ENCODE measurements at places on chromosomes 5 and 9.

DNA sequence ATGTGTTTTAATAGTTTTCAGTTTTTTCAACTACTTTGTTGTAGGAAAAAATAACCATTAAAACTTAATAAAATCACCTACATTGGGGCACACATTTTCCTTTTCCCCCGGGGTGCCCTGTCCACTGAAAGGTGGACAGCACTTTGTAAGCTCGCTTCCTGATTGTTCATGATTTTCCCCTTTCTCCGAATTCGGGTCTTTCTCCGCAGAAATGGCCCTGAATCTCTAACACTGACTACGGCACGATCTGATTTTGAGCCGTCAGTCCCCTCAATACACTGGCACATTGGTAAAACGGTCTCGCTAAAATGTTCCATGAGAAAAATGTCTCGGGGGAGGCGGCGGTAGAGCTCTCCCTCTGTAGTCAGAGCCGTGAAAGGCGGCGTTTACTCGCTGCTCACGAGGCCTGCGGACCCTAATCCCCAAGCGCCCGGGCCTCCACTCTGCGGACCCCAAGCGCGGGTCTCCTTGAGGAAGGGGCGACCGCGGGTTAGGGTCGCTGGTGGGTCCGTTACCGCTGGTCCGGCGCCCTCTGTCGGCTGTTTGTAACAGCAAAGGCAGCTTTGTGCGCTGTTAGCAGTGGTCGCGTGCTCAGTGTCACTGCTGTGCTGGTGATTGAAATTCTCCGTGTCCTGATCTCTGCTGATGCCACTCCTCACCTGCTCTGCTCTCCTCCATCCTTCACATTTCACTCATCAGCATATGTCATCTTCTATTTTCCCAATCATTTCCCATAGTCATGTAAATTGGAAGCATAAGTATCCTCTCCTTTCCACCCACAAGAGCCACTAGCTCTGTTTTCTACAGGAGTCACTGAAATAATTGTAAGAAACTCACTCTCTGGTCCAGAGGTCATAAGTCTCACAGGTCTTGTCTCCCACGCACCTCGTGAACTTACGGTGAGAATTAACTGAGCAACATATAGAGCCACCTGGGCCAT, 10.8 kb upstream of the IFNA2 start:
- peak; percentile 33 for DNase-seq

DNA sequence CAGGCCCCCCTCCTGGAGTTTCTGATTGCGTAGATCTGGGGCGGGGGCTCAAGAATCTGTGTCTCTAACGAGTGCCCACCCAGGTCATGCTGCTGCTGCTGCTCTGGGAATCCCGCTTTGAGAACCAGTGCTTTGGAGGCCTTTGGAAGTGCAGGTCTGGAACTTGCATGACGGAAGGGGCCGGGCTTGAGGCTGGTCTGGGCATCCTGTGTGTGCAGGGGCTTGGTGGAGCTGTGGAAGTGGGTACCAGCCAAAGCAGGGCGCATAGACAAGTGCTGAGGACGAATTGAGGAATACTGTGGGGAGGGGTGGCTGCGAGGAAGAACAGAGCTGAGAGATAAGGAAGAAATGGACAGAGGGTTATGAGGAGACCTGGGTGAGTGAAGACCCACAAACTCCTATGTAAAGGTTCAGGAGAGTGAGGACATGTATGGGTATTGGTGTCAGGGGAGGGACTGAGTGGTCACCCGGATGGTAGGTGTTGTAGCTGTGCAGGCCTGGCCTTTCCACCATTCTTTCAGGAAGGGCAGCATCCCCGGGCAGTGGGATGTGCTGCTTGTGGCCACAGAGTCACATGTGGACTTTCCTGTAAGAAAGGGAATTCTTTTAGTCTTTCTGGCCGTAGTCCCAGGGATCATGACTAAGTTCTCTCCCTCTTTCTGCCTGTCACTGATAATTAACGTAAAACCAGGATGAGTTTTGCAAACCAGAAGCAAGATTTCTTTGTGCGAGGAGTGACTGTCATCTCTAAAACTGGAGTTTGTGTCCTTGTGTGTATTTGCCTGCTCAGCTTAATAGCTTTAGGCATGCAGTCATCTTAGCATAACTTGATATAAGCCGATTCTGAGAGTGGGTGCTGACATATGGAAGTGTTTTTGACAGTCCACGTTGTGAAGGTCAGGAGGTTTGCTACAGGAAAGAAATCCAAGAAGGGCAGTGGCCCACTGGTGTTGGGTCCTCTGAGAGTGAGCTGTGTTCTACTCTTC, 43.3 kb upstream of the TJP2 start:
- DNase-seq = no peak

GRCh38 chr5:78001197-78001596, 225.1 kb upstream of the TBCA start:
- DNase-seq = no peak

GRCh38 chr5:158522776-158523175, 576.9 kb downstream of the EBF1 start:
- DNase-seq = no peak

DNA sequence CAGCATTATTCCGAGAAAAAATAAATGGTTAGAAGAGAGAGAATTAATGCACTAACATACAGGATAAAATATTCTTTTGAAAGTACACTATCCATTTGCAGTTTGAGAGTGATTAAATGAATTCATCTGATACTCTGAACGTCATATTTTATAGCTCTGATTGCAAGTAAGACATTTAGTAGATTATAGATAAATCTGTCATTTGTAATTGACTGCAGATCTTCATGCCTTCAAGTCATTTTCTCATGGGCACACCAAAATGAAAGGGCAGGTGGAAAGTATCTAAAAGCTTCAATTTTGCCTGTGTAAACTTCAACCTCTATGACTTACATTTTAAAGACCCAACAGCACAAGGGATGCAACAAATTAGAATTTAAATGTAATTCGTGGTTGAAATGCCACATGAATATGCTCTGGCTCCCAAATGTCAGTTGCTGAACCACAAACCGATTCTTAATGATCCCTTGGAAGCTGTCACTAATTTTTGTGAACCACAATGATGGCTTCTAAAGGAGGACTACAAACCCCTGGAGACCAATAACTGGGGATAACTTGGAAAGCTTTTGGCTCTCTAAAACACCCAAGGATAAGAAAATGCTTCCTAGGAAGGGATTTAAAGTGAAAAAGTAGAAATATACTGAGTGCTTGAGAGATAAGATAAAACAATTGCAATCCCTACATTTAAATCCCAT, 3.9 kb downstream of the TYRP1 start:
- DNase-seq = no peak

- no peak for DNase-seq
These were observed 128.8 kb downstream of the ROR2 start for GRCh38 chr9:91820949-91821880.

- DNase-seq = no peak
These were observed 33.4 kb downstream of the GIN1 start for GRCh38 chr5:103086547-103086946.

DNA sequence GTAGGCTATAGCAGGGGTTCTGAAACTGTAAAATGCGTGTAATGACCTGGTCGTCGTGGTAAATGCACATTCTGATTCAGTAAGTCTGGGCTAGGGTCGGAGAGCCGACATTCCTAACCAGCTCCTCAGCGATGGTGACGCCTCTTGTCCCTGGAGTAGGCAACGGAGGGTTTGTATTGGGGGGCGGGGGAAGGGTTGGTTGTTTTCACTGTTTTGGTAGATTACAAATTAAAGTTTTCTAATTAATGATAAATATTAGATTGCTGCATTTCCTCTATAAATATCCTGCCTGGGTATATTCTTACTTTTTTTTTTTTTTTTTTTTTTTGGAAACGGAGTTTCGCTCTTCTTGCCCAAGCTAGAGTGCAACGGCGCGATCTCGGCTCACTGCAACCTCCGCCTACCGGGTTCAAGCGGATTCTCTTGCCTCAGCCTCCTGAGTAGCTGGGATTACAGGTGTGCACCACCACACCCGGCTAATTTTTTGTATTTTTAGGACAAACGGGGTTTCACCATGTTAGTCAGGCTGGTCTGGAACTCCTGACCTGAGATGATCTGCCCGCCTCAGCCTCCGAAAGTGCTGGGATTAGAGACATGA, 566 bp upstream of the ALDH7A1 start:
- DNase-seq = no peak

DNA sequence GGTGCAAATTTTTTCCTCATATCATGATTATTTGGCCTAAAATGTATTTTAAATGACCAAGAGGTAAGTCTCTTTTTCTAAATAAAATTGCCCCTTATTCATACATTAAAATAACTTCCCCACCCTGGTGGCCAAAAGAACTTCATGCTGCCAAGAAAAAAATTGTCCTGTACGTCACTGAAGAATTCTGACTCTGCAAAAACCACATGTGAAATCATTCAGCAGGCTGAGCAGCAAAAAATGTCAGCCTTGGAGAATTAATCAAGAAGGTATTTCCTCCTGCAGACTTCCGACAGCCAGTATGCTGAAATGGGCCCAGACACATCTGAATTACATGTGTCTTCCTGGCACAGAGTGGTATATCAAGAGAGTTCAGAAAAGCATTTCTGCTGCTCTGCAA, 94.6 kb upstream of the HMHB1 start:
- DNase-seq = no peak

DNA sequence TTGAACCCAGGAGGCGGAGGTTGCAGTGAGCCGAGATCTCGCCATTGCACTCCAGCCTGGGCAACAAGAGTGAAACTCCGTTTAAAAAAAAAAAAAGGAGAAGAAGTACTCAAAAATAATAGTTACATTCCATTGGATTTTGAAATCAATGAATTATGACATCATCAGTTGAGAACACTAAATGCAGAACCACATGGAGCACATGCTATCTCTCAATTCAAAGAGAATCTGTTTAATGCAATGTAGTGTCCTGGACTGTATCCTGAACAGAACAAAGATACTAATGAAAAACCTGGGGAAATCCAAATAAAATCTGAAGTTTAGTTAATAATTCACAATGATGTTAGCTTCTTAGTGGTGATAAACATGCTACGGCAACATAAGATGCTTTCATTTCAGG, 20.3 kb downstream of the CDC14B start:
- DNase-seq = no peak

DNA sequence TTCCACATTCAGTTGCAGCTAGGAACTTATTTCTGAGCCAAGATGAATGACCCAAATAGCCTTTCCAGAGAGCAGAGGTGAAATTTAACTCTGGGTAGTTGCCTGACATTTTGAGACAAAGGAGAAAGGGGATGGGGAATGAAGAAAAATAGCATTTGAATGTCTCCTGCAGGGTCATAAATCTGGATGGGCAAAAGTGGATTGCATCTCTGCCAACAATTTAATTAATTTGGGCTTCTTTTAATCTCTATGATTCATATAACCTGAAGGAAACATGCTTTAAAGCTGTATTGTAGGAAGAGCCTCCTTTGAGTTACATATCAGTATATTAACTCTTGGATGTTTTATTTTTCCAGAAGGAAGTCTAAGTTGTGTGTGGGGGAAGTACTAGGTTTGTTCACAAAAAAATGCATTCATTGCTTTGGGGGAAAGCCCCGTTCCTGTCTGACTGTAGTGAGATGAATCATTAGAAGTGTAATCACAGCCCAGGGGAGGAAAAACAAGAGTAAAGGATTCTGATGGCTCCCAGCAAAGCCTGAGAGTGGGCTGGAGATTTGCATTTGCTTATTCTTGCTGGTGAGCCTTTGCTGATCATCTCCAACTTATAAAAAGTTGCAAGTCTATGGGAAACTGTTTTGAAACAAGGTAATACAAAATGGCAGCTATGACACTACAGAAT, 133.0 kb upstream of the IQGAP2 start:
- DNase-seq = no peak

DNA sequence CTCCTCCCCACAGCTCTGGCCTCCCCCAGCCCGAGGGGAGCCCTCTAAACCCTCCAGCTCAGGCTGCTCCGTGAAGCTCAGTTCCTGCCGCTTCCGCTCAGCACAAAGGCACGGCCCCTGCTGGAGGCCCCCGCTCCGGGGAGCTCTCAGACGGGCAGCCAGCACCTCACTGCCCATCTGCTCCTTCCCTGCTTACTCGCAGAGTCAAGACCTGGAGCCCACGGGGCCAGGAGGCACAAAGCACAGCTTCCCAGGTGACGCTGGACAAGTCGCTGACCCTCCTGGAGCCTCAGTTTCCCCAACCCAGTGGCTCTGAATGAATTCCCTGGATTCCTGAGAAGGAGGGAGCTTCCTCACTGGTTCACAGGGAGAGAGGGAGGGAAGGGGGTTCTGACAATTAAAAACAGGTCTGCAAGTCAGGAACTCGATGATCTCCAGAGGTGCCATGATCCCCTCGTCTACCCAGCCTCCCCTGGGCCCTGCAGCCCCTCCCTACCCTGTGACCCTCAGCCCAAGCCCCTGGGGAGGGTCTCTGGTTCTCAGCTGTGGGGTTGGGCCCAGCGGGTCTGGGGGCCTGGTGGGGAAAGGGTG, 36.2 kb downstream of the VAV2 start:
- no peak for DNase-seq

- no peak for DNase-seq
These were observed 31.0 kb downstream of the ALG2 start for GRCh38 chr9:99190597-99191283.

DNA sequence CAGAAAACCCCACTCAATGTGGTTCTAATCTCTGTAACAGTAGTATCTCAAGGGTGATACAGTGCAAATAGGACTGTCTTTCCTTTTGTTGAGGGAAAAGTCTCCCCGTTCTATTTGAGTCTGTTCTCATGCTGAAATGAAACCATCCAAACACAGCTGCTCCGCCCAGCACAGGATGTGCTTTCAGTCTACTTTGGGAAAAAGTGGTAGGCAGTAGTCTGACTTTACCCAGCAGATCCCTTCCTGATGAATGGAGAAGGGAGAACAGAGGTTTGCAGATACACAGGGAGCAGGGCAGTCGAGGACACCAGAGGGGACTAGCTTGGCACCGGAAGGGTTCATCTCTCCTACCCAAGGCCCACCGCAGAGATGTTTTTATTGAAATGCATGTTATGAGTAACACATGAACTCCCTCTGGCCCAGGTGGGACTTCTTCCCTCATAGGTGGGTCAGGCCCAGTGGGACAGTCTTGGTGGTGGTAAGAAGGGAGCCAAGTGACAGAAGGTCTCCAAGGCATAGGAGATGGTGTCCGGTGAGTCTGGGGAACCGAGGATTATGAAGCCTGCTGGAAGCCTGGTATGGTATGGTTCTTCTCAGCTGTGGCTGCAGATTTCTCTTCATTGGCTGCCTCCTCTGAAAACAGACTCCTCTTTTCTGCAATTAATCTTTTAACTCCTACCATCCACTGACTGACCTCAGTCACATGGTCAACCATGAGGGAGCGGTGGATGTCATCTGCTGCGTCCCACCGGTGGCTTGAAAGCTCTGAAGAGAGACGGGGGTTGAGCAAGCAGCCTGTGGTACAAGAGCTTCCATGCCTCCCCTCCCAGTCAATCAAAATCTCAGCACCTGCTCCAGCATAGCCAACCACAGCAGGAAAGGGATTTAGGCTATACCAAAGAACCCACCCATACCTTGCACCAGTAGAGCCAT, 3.0 kb downstream of the EIF4EBP3 start:
- no peak for DNase-seq

DNA sequence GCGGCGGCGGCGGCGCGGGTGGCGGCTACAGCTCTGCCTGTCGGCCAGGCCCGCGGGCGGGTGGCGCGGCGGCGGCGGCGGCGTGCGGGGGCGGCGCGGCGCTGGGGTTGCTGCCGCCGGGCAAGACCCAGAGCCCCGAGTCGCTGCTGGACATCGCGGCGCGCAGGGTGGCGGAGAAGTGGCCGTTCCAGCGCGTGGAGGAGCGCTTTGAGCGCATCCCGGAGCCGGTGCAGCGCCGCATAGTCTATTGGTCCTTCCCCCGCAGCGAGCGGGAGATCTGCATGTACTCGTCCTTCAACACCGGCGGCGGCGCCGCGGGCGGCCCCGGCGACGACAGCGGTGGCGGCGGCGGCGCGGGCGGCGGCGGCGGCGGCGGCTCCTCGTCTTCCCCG, 296 bp downstream of the ZSWIM6 start:
- peak; percentile 29 for DNase-seq
